ENCODE measurements at places on chromosomes 7 and 10. TPM values are rescaled to one million over a fixed set of nuclear protein-coding genes. Genes with fewer than 3 reads are reported as not detected.

Gene PKD2L1
- total RNA-seq: not detected

Gene NANOS1
- total RNA-seq: 0.81 TPM

Gene OPN4
- total RNA-seq: not detected

Gene COA1
- total RNA-seq: 45.4 TPM

Gene TSPAN33
- 40.3 TPM for total RNA-seq

Gene ZP3
- total RNA-seq: 1.5 TPM
